ENCODE measurements at places on chromosomes 3 and 15.

- DNase-seq, result peak; percentile 55
Observed at GRCh38 chr3:185983495-185984141, 45.8 kb upstream of the TRA2B start.

- DNase-seq, result peak; percentile 29
Observed at GRCh38 chr3:57078344-57078634, 17.8 kb downstream of the SPATA12 start.

DNA sequence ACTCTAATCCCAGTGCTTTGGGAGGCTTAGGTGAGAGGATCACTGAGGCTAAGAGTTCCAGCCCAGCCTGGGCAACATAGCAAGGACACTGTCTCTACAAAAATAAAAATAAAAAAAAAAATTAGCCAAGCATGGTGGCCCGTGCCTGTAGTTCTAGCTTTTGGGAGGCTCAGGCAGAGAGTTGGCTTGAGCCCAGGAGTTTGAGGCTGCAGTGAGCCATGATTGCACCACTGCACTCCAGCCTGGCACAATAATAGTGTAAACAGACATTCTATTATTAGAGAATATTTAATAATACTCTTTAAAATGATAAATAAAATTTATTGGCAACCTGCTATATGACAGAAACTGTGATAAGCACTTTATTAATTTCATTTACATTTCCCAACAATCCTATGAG is 908.9 kb downstream of the TUSC7 start:
- DNase-seq, result no peak

- DNase-seq, result no peak
Observed at GRCh38 chr3:65971293-65972252, 67.1 kb downstream of the MAGI1 start.

DNA sequence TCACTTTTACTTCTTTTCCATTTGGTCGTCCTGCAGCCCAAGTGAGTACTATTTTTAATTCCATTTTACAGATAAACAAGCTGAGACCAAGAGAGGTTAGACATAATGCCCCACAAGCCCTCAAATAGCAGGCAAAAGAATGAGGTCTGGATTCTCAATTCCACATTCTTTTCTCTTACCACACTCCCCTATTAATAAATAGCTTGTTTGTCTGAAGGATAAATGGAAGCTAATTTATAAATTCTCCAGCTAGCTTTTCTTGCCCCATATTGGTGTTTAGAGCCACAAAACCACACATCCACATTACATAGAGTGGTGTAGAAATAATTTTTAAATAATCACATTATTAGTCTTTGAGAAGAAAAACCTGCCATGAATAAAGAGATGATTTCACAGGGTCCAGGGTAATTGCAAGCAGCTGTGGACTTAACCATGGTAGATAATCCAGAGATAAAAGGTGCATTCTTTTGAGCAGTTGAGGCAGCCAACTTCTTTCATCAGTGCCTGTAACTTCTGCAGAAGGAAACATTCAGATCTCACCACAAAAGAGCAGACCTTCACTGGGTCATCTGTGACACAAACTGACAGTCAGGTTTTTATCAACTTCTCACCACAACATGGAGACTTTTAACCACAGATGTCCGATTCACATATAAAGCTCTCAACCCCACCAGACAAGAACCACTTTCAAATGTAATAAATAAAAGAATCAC is 313.4 kb upstream of the STT3B start:
- DNase-seq, result no peak

GRCh38 chr15:37586011-37586583 is 348.3 kb upstream of the TMCO5A start:
- DNase-seq, result peak; percentile 14

DNA sequence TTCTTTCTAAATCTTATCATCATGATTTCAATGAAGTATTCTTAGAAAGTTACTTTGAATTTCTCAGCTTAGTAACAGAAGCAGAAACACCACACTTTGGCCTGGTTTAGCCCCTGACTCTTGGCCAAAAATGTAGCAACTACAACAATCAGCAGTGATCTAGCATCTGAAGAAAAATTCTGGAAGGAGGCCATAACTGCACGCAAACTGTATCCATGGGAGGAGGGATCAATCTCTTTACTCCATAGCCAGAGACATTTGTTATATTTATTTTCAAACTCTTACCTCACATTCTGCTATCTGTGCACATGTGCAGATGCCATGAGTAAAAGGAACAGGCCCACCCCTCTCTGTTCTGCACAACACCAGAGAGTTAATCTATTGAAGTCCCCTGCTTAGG is 251.0 kb upstream of the P2RY1 start:
- peak; percentile 38 for DNase-seq

GRCh38 chr3:161050935-161051334 is 54.2 kb downstream of the B3GALNT1 start:
- DNase-seq, result no peak

- no peak for DNase-seq
Observed at GRCh38 chr3:110430146-110430545, 641.5 kb upstream of the NECTIN3 start.

DNA sequence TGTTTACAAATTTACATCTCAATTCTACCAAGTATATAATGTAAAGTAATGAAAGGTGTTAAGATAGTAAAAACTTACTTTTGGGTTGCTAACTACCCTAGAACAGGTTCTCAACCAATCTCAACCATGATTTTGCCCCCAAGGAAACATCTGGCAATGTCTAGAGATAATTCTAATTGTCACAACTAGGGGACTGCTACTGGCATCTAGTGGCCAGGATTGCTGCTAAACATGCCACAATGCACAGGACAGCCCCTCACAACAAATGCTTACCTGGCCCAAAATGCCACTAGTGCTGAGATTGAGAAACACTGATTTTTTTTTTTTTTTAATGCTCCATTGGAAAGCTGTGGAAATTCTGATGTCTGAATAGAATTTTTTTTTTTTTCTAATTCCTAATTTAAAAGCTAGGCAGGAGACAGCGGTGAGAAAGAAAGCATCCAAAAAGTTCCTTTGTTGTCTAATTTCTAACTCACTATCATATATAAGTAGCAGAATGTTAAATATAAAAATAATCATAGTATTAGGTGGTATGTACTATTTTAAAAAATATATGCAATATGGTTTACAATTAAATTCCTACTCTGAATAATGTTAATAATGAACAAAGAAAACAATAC is 81.5 kb downstream of the TJP1 start:
- DNase-seq, result no peak

DNA sequence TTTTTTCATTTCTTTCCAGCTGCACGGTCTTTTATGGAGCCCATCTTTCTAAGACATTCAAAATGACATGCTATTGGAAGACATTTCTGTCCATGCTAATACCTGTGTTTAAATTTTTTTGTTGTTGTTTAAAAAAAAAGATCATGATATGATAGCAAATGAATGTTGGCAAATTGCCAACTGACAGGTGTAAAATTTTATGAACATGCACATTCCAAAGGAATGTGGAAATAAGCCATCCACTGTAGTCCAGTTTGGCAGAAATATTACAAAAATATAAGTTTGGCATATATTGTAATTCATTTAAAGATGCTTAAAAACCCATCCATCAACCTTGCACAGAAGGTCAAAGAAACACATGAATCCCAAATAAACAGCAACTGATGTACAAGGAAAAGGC is 75.6 kb upstream of the WNT5A start:
- DNase-seq, result no peak

GRCh38 chr3:139505829-139506386 is 29.6 kb upstream of the RBP2 start:
- no peak for DNase-seq

DNA sequence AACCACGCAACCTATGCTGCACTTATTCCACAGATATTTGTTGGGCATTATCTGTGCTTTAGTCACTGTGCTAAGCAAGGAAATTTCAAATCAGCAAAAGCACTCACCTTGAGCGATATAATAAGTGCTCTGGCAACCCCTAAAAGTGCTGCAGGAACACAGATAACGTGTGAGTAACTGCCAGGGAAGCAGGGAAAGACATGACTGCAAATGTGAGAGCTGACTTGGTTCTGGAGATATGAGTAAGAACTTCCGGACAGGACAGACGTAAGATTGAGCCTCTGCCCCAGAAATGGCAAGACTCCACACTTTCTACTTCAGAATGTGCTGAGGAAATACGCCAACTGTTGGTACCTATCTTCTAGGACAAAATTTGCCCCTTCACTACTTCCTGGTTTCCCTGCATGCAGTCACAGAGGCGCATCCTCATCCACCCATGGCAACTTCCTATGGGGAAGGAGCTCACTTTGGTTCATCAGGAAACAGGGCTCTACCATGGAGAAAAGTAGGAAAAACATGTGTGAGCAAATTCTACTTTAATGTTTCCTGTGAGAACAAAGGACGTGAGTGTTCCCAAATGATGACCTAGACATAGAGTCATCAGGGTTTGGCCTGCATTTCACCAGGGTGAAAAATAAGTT is 41.7 kb downstream of the AQP9 start:
- no peak for DNase-seq

Measured in fibroblast of the conjunctiva (primary cell).